ENCODE measurements at places on chromosomes 16 and 17.

DNA sequence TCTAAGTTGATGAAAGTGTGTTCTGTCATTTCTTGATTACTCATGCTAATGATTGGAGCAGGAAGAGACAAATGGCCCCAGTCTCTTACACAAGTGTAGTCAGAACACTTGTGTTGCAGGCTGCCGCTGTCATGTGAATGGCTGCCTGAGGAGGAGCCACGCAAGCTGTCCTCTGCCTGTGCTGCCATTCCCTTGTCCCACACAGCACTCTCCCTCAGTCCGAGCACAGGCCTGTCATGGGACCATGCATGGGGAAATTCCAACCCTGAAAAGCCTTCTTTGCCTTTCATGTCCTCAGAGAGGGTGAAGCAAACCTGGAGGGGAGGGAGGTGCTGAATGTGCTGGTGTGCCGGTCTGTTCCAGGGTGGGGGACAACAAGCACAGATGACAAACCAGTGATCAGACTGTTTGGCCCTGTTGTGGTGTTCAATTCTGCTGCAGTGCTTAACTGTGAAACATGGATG lies 109.4 kb downstream of the MRTFB start:
- no peak for DNase-seq

DNA sequence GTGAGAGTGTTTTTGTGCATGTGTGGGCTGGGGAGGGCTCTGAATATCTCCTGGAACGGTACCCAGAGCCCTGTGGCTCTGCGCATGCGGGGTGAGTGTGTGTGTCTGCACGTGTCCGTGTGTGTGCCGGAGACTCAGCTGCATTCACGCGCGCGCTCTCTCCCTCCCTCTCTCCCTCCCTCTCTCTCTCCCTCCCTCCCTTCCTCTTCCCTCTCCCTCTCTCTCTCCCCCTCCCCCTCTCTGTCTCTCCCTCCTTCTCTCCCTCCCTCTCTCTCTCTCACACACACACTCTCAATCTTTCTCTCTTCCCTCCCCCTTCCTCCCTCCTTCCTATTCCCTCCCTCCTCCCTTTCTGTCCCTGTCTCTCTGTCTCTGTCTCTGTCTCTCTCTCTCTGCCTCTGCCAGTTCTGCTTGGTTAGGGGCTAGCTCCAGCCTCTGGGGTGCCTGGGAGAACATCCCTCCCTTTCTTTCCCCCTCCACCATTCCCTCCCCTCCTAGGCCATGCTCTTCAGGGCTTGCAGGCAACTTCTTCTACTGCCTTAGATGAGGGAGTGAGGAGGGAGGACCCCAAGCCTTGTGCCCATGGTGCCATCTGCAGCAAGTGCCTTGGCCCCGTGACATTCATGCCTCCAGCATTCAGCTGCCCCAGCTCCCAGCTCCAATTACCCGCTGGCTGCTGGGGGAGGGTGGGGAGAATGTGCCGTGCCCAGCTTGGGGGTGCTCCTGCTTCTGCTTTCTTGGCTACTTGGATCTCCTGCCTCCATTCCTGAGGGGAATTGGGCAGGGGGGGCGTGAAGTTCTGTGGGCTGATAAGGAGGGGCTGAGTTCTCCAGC lies 6.4 kb downstream of the THRA start:
- peak; percentile 37 for DNase-seq

GRCh38 chr17:50130559-50131305 lies 772 bp upstream of the SAMD14 start:
- no peak for DNase-seq

DNA sequence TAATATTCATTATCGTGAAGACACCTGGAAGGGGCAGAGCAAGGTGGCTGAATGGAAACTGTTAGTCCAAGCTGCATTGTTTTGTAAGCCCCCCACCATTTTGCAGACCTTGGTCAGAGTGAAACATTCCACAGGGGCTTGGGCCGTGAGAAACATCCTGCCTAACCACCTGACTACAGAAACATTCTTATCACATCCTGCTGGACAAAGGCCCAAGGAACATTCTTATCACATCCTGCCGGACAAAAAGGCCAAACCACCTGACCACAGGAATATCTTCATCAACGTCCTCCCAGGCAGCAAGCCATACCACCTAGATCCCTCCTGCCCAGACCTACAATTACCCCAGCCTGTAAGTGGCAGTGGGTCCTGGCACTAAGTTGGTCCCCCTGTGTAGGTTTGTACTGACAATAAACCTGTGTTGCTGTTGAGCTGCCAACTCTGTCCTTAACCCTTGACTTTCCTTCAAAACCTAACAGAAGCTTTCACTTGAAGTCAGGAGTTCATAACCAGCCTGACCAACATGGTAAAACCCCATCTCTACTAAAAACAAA lies 19.6 kb downstream of the ATF7IP2 start:
- no peak for DNase-seq

- DNase-seq = no peak
Measured at GRCh38 chr17:77579682-77580081, 378.8 kb upstream of the TNRC6C start.

DNA sequence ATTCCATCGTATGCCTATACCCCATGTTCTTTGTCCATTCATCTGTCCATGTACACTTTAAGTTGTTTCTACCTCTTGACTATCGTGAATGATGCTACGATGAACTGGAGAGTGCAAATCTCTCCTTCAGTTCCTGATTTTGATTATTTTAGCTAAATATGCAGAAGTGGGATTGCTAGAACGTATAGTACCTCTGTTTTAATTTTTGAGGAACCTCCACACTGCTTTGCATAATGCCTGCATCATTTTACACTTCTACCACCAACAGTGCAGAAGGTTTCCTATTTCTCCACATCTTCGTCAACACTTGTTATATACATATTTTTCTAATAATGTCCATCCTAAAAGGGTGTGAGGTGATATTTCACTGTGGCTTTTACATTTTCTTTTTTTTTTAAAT lies 43.9 kb downstream of the SDR42E1 start:
- DNase-seq = no peak

DNA sequence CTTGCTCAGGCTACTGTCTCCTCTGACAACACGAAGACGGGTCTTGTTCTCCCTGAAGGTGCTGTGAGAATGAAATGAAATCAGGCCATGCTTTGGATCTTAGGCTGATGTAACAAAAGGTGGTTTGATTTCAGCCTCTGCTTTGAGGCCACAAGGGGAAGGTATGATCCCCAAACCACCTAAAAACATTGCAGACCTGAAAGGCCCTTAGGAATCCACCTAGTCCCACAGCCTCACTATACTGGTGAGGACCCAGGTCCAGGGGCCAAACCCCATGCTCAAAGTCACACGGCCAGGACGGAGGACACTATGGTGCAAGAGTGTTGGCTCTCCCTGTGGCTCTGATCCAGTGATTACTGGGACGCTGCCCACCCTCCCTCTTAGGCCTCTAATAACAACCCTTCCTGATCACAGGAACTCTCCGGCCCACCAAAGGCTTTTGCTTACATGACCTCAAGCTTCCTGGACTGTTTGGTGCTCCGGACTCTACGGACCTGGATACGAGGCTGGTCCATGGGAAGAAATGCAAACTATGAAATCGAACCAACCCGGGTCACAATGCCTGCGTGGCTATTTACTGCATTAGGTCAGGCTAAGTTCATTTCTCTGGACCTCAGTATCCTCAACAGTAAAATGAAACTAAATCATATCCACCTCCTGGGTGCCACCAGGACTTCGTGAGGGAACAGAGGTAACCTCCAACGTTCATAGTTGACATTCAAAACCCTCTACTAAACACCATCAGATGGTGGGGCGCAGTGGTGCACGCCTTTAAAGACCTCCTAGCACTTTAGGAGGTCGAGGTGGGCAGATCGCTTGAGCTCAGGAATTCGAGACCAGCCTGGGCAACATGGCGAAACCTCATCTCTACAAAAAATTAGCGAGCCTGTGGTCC lies 1.5 kb downstream of the TRIM25 start:
- DNase-seq = peak; percentile 10

DNA sequence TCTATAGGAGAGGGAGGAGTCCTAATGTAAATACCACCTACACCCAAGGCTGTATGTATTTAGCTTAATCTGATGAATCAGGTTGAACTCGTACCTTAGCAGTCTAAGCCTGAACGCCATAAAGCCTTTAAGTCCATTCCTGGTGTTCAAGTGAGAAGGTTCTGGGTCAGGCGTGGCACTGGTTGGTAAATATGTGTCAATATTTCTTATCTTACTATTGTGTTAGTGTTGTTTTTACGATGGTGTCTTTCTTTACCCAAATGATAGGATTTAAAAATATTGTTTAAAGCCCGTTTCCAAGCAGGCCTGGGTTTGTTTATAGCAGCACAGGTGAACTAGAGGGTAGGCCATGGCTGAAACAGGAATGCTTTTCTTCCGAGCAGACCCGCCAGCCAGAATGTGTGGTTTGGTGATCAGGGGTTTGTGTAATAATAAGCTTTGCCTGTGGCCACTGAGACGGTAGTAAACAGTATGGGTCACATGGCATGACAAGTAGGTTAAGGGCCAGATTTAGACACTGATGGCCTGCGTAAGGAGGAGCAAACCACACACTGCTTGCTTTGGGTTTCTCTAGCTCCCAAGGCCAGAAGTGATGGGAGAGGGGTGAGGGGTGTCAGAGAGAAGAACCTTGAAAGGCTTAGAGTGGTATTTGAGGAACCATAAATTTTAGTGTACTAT lies 3.3 kb downstream of the TMEM94 start:
- no peak for DNase-seq

- no peak for DNase-seq
Measured at GRCh38 chr17:63116967-63117830, 151.2 kb downstream of the TANC2 start.

- no peak for DNase-seq
Measured at GRCh38 chr17:16374146-16374938, 6.5 kb upstream of the UBB start.

DNA sequence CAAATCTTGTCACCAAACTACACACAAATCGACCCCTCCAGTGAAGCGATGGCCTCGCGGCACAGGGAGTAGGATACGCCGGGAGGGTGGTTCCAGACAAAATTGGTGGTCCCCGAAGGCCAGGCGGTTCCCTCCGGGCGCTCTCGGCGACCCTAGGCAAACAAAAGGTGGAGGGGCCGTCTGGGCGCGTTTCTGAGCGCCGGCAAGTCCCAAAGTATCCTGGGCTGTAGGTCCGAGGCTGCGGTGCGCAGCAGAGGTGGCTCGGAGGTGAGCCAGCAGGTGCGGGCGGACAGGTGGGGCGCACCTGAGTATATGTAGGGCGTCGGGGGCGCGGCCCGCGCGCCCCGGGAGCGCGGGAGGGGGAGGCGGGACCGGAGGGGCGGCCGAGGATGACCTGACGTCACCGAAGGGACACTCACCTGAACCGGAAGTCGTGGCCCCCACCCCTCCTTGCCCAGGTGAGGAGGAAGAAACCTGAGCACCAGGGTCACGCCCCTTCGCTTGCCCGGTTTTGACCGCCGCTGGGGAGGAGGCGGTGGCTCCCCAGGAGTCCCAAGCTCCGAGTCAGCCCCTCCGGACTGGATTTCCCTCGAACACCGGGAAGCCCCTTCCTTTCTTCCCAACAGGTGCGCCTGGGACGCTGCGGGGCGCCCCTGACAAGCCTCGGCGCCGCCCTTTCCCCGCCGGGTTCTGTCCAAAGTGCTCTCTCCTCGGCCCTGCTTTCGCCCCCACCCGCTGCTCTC lies at the start of gene CLDN7:
TSS of gene CLDN7 (minus strand) at position 287 of the 743 bp plus-strand sequence. CDS start 435 bp downstream, outside the sequence.
- DNase-seq = no peak

DNA sequence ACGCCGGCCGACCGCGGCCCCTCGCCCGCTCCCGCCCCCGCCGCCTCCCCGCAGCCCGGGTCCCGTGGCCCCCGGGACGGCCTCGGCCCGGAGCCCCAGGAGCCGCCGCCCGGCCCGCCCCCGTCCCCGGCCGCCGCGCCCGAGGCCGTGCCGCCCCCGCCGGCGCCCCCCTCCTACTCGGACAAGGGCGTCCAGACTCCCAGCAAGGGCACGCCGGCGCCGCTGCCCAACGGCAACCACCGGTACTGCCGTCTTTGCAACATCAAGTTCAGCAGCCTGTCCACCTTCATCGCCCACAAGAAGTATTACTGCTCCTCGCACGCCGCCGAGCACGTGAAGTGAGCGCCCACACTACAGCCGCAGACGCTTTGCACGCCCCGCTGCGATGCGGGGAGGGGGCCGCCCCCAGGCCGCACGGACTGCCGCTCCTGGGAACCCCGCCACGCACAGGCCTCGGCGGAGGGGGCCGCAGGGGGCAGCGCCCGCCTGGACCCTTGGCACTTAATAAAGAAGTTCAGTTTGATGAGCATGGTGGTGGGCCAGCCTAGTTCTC lies 35.5 kb upstream of the ZC3H18 start:
- no peak for DNase-seq

- no peak for DNase-seq
Measured at GRCh38 chr16:81817789-81818567, 38.9 kb downstream of the PLCG2 start.

DNA sequence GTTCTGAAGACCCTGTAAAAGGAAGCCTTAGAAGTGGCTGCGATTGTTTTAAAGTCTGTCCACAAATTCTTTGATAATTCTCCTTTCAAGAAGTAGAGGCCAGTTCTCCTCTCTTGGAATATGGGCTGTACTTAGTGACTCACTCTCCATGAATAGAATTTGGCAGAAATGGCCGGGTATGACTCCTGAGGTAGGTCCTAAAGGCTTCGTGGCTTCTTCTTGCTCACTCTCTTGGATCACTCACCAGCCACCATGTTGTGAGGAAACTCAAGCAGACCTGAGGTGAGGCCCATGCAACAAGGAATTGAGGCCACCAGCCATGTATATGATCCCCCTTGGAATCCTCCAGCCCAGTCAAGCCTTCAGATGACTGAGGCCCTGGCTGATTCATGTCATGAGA lies 75.8 kb downstream of the WWOX start:
- DNase-seq = no peak

- no peak for DNase-seq
Measured at GRCh38 chr16:1631931-1632637, 19.9 kb downstream of the CRAMP1 start.

DNA sequence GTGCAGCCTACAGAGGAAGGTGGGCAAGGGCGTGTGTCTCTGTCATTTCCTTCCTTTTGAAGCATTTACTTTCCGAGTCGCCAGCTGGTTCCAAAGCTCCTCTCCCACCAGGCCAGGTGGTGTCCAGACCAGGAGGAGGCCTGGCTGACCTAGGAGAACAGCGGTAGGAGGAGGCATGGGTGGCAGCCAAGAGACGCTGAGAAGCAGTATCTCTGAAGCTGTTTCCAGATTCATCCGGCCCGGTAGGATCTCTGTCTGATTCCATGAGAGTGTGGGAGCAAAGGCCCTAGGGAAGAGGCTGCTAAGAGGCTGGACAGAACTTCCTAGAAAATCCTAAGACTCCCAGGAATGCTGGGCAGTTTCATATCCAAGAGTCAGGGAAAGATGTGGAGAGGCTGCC lies 20.3 kb downstream of the MEOX1 start:
- DNase-seq = no peak

GRCh38 chr17:44666006-44666405 lies 9.7 kb downstream of the MEIOC start:
- DNase-seq = no peak

All from T1000 (cell line).